ENCODE measurements at places on chromosomes 11 and 22.

DNA sequence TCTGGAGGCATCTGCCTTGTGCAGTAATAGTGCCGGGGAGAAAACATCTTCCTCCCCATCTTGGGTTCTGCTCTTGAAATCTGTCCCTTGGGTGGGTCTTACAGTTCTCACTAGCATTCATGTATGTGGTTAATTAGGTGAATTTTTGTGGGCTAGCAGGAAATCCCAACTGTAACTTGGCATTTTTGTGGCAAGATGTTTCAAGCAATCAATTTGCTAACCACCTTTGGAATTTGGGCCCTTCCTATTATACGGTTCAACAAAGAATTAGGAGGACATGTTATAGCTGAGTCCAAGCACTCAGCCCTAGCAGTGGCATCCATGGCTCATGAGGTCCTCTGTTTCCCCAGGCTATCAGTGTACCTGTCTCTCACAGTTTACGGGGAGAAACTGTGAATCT lies 89.1 kb upstream of the MTNR1B start:
- no peak for DNase-seq

- DNase-seq: no peak
Observed at GRCh38 chr11:33936725-33937604, 45.1 kb upstream of the LMO2 start.

GRCh38 chr11:65569164-65569972 lies 909 bp upstream of the ZNRD2 start:
- DNase-seq: no peak

DNA sequence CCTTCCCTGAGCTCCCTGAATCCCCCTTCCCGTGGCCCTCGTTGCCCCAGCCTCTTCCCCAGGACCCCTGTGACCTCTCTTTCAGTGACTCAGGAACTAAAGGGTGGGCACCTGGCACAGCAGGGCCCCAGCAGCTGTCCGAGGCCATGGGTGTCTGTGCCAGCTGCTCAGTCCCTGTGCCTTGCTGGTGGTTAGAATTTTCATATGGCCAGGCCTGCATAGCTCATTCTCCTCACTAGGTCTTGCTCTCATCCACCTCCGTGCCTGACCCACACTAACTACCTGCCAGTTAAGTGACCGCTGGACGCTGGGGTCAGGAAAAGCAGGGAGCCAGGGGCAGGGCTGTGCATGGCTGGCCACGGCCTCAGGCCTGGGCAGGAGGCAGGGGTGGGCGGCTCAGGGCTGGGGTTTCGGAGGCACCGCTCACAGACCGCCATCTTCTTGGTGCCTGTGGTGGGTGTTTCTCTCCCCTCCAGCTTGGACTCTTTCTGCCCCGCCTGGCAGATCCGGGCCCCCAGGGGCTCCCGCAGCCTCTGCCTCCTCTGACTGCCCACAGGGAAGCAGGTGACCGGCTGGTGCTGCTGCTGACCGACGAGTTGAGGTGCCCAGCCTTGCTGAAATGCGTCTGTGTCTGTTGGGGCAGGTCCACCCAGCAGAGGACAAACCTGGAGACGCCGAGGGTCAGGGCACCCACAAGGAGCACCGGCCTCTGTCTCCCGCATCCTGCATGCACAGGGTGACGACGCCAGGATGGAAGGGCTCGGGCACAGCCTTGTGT lies 20.3 kb downstream of the MRGPRD start:
- no peak for DNase-seq

Data from stimulated activated CD4-positive, alpha-beta T cell treated with anti-CD3 and anti-CD28 coated beads, Interleukin-15, amount 100 ng/mL, for 1 hour (primary cell).